GOT3 (cell line): ENCODE measurements at places on chromosomes 5 and 9.

DNA sequence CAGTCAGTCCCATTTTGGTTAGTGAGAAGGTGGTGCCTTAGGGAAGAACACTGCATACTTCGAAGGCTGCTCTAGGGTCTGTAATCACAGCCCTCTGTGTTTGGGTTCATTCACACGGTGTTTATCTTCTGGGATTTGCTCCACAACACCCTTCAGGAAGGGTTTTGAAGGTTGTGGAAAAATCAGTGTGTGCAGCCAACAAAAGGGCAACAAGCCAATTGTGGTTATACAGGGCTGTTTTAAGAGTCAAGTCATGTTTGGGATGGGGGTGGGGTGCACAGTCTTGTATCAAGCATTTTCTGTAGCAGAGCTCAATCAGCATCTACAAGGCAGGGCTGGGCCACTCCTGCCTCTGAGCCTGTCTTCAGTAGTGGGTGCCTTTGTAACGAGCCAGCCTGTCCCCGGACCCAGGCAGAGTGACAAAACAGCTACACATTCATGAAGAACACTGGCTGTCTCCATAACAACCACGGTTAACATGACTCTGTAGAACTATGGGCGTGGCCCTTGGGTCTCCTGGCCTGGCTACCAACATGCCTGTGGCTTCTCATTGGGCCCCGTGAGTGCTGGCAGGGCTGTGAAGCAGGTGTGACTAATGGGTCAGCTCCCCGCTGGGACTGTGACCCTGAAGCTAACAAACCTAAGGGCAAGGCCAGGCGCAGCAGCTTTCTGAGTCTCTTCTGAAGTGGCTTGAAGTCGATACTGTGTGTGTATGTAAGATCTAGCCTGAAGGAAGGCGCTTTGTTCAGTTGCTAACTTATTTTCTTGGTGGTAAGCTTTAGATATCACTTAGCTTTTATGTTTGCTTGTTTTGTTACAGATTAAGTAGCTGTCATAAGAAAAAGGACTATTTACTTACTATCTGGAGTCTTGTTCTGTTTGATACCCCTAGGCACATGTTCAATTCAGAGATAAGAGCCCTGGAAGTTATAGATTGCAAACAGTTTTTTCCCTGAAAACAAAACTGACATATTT, 27.9 kb upstream of the GOLM1 start:
- no peak for DNase-seq

DNA sequence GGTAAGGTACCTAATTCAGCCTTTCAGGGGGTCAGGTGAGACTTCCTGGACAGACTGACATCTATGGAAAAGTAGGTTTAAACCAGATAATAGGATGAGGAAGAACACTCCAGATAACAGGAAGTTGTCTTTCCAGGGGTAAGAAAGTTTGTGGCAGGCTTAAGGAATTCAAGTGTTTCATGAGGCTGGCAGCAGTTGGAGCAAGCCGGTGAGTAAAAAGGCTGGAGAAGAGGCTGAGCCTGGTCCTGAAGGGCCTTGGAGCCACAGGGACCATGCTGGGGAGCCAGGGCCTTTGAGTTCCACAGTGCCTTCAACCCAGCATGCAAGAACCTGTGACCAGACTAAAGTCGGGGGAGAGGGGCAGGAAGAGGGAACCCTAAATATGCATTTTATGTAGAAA, 353.4 kb downstream of the SPOCK1 start:
- no peak for DNase-seq

DNA sequence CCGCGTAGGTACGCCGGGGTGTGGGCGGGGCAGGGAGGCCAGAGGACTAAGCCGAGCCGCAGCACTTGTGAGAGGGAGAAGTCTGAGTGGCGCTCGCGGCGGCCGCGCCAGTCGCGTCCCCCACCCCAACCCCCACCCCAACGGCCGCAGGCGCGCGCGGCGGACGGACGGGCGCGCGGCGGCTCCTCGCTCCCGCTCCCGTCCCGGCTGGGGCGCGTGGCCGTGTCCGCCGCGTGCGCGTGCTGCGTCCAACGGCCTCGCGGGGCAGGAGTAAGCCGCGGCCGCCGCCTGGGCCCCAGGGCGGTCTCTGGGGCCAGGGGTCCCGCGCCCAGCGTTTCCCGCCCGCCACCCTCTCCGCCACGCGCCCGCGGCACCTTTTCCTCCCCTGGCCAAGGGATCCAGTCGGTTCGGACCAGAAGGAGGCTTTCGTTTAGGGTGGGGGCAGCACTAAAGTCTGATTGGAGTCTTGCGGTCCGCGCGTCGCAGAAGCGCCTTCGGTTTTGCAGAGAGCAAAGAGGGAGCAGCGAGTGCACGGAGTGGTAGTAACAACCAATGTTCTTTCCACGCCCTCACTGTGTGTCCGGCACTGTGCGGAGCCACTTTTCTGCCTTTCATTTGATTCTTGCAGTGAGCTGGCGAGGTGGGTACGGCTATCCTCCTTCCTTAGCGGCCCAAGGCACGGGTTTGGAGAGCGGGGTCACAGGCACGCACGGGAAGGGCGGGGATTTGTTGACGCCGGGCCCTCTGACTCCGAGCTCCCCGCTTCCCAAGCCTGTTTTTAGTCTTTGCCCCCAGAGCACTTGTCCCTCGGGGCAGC, 483 bp downstream of the G3BP1 start:
- no peak for DNase-seq

DNA sequence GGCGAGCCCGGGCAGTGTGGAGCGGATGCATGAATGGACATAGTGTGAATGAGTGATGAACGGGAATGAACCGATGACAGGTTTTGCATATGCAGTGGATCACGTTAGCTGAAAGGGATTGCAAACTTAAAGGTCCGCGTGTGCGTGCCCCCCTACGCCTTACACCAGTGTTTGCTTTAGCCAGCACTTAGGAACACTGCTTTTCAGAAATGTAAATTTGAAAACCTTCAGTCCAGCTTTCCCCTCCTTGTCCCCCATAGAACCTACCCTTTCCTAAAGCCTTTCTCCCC, 692 bp downstream of the PSAT1 start:
- no peak for DNase-seq

DNA sequence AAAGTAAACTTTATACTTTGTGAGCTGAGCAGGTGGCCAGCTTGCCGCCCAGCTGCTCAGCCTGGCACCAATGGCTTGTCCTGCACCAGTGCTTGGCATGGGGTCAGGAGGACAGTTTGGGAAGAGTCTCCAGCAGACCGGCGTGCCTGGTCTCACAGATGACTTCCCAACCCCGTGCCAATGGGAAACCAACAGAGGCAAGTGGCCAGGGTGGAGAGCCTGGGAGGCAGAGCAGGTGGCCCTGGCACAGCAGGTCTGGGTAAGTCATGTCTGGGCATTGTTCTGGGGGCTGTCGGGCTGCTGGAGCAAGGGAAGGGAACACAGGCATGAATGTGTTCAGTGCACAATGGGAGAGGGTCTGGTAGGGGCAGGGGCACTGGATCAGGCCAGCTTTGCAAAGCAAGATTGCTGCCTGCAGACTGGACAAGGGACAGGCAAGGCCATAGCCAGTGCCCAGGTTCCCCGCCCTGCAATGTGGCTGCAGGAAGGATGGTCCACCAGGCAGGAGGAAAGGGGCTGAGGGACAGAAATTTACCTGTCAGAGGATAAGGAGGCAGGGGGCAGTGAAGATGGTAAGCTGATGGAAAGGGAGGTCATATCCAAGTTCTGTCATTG, 76.2 kb upstream of the ALDH1B1 start:
- no peak for DNase-seq

- DNase-seq: no peak
Observed at GRCh38 chr5:43150748-43151147, 30.0 kb downstream of the ZNF131 start.

DNA sequence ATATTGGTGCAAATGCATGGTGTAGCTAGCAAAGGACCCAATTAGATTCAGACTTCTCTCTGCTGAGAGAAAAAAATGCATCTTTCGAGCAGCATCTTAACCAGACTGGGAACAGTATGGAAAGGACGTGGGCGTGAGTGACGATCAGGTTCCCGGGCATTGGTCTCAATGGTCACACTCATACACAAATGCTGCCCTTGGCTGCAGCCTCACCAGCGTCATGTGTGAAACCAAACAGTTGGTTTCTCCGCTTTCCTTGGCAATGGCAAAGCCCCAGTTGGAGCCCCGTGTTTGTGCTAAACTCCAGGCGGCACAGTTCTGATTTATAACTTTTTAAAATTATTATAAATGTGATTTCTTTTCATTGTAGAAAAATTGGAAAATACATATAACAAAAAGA, 237.8 kb downstream of the SEC61B start:
- no peak for DNase-seq

DNA sequence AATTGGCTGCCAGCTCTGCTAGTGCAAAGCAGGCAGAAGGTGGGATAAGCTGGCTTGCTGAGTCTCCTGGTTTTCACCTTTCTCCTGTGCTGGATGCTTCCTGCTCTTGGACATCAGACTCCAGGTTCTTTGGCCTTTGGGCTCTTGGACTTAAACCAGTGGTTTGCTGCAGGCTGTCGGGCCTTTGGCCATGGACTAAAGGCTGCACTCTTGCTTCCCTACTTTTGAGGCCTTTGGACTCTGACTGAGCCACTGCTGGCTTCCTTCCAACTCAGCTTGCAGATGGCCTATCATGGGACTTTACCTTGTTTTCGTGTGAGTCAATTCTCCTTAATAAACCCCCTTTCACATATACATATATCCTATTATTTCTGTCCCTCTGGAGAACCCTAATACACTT, 1293.9 kb upstream of the CDH6 start:
- no peak for DNase-seq

- no peak for DNase-seq
Observed at GRCh38 chr5:76867827-76868693, 18.2 kb downstream of the S100Z start.

DNA sequence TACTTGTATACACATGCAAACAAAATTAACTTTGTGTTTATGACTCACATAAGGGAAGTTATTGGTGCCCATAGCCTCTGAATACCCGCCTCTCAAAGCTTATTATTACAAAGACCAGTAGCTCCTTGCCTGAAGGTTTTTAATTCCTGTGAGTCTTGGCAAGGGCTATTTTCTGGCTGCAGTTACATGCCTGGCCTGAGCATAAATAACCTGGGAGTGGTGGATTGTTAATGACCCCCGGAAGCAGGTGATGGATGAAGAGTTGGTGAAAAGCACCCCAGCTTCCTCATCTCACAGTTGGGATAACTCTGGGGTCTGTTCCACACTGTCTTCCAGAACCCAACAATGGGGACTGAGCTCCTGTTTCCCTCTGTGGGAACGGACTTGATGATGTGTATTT, 594.5 kb downstream of the PDE4D start:
- no peak for DNase-seq

DNA sequence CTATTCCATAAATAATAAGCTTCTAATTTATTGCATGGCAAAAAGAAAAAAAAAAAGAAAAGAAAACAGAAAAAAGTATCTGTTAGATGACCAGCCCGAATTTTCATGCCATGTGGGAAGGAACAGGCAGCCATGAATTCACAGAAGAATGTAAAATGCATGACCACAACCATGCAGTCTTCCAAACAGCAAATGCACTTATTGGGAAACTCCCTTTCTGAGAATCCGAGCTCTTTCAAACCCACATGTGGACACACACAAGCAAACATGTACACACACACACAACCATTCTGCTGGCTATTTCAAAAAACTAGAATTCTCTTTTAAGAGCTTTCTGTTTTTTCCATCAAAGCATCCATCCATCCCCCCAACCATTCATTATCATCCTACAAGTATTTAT, 236.1 kb downstream of the DNAH5 start:
- DNase-seq: no peak

DNA sequence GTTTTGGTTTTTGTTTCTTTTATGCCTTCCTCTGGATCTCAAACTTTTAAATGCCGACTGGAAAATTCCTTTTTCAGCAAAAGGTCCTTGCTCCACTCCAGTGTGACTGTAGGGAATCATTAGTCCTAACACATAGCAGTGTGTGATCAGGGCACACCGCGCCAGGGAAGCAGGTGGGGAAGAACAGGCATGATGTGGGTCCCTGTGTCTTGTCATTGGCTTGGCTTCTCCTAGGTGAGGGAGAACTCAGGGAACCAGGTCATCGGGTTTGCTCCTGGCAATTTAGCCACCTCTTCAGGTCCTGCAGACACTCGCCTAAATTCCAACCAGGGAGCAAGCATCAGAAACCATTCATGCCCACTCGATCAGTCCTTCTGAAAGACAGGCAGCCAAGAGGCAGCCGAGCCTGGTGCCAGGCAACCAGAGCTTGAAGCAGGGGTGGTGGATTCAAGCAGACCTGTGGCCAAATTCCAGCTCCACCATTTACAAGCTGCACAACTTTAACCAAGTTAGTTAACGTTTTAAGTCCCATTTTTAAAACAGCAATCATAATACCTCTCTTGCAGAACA, 514.2 kb downstream of the BNC2 start:
- DNase-seq: no peak

DNA sequence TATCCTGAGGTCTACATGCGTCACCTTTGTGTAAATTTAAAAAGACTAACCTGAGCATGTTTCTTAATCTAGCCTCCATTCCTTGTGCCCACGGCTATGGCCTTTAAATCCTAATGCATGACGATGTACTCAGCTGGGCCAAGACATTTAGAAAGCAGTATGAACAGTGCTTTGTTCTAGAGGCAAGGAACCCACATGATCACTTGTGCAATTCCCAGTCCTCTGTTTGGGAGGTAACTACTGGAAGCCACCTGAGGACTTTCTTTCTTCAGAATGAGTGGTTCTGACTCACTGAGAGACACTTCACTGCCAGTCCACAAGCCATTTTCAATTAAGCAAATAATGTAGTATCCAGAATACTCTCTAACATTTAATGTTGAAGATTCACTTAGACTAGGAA, 181.3 kb downstream of the RAB3C start:
- DNase-seq: no peak
